RPMI8226 (cell line): ENCODE measurements at places on chromosomes 13 and 19.

DNA sequence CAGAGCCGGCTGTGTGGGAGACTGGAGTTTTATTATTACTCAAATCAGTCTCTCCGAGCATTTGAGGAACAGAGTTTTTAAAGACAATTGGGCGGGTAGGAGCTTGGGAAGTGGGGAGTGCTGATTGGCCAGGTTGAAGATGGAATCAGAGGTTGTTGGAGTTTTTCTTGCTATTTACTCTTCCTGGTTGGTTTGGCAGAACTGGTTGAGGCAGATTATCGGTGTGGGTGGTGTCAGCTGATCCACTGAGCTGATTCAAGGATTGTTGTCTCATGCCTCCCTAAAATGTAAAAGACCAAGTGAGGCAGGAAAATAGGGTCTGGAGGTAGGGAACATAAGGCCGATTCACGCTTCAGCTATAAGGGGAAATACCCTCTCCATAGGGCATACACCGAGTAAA is 1.3 kb upstream of the TDRD12 start:
- DNase-seq = no peak

- peak; percentile 32 for DNase-seq
Measured at GRCh38 chr19:14686411-14686810, 3.4 kb upstream of the ZNF333 start.

GRCh38 chr13:97448503-97449251 is 14.7 kb downstream of the RAP2A start:
- no peak for DNase-seq

DNA sequence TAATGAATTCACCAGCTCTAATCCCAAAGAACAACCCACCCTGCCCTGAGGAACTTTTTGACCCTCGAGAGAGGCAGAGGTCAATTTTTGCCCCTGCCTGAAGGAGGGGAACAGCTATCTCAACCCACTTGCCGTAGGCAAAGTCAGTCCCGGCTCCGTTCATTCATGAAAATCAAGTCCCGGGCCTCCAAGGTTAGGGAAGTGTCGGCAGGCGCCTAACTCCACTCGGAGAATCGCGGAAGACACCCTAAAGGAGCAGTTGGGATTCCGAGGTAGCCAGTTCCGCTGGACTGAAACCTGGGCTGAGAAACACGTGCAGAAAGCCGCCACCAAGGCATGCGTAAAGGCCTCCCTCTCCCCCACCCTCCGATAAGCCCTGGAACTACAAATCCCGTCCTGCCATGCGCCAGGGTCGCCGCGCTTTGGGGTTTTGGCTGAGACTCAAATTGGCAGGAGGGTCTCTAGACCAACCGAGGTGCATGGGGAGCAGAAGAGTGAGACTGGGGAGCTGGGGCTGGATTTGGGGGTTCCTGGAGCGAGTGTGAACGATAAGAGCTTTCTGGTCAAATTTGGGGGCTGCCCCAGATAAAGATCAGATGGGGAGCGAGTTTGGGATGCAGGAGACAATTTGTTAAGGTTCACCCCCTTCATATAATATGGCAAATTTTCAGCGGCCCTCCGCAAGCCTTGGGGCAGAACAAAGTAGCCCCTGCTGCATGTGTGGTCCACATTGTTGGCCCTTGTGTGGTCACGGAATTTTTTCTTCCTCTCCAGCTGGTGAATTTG is at the start of gene TNPO2:
TSS of gene TNPO2 (minus strand) at position 292 of the 786 bp plus-strand sequence. CDS start 2,955 bp downstream, outside the sequence.
- peak; percentile 83 for DNase-seq

DNA sequence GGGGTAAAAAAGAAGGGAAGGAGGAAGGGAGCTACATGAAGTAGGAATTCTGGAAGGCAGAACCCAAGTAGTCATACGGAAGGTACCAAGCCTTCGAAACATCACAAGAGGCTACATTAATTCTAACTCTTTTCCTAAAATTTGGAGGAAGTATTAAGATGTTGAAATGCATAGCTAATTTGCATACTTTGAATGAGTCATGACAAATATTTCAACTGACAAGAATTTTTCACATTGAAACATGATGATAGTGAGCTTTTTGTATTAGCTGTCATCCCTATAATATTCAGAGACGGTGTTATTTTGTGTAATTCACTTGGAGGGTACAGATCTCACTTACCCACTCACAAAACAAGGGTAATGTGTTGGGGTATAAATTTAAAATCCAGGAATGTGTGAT is 9.1 kb upstream of the ACOD1 start:
- no peak for DNase-seq

DNA sequence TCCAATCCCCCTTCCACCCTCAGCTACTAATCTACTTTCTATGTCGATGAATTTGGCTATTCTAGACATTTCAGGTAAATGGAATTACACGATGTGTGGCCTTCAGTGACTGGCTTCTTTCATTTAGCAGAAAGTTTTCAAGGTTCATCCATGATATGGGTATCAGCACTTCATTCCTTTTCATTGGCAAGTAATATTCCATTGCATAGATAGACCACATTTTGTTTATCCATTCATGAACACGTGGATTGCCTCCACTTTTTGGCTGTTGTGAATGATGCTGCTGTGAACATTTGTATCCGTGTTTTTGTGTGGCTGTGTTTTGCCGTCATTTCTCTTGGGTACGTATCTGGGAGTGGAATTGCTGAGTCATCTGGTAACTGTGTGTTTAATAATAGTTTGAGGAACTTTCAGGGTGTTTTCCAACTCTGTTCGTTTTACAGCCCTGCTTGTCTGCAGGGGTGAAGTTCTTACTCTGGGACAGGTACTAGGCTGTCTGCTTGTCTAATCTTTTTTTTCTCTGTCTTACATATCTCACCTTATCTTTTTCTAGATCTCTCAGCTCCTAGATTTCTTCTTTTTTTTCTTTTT is 32.5 kb downstream of the MARK4 start:
- DNase-seq = no peak

DNA sequence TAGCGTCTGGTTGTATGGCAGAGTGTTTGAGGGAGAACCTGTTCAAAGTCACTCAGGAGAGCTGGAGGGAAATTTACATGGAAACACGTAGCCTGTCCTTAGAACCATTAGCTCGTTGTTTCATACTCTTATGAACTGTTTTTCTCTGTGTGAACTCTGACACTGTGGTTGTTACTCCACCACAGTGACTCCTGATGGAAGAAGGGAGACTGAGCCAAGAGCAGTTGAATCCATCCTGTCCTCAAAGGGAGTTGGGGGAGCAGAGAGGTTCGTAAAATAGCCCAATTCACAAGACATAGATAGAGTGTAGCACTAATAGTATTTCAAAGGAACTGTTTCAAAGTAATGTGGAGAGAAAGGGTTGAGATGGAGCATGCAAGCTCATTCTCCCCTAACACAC is 964.8 kb downstream of the PCDH9 start:
- no peak for DNase-seq

- DNase-seq = no peak
Measured at GRCh38 chr13:100520936-100521850, 67.4 kb downstream of the GGACT start.

DNA sequence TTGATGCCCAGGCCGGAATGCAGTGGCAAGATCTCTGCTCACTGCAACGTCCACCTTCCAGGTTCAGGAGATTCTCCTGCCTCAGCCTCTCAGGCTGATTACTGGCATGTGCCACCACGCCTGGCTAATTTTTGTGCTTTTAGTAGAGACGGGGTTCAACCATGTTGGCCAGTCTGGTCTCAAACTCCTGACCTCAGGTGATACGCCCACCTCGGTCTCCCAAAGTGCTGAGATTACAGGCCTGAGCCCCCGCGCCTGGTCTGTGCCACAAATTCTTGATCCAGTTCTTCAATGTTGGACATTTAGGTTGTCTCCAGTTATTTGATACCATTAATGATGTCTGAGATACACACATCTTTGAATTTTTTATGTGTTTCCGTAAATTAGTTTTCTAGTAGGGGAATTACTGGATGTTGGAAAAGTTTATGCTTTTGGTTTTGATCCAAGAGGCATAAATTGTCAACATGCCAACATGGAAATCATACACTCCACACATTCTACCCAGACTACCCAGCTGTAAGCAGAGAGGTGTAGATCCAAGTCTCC is 525 bp upstream of the COG3 start:
- DNase-seq = no peak

GRCh38 chr13:43434191-43434590 is 352.6 kb downstream of the ENOX1 start:
- DNase-seq = no peak

GRCh38 chr19:30314056-30314804 is 58.0 kb upstream of the ZNF536 start:
- no peak for DNase-seq

DNA sequence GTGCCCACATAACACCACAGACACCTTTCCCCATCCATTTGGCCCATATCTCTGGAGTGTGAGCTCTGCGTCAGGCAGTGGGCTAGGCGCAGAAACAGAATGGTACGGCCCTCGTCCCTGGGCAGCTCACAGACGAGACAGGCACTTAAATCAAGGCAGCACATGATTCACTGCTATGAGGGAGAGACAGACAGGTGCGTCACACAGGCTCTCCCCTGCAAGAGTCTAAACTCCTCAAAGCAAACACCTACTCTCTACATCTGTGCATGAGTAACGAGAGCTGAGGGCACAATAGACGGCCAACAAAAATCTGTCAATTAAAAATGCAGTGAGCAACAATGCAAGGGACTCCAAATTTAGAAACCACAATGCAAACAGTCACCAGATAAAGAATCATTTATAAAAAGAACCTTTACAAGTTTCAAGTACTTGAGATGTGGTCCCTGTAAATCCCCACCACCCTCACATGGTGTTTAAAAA is 348.9 kb downstream of the UQCRFS1 start:
- no peak for DNase-seq

- DNase-seq = no peak
Measured at GRCh38 chr13:112904436-112904960, 64.5 kb upstream of the MCF2L start.

- DNase-seq = peak; percentile 76
Measured at GRCh38 chr19:54364775-54365257, at the start of gene LAIR1. LAIR1 (minus strand) TSS chr19:54364931; CDS start chr19:54364804, 127 bp downstream.

- DNase-seq = no peak
Measured at GRCh38 chr19:5068233-5069072, 99.5 kb downstream of the KDM4B start.

- DNase-seq = no peak
Measured at GRCh38 chr19:35037716-35038622, 3.6 kb upstream of the HPN start.

GRCh38 chr13:49042476-49042875 is 66.8 kb downstream of the FNDC3A start:
- no peak for DNase-seq

DNA sequence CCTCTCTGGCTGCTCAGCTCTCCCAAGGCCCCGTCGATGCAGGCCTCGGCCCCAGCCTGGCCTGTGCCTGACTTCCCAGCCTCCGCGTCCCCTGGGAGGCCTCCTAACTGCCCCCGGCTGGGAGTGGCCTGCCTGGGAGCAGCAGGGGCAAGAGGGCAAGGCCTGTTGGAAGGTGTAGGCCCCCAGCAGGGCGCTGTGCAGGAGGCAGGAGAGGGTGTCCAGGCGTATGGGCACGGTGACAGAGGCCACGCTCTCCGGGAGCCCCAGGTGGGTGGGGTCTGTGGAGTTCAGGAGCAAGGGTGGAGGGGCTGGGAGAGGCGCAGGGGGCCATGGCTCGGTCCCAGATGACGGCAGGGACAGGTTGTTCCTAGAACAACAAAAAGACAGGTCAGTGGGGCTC is 1.2 kb downstream of the C19orf84 start:
- no peak for DNase-seq

DNA sequence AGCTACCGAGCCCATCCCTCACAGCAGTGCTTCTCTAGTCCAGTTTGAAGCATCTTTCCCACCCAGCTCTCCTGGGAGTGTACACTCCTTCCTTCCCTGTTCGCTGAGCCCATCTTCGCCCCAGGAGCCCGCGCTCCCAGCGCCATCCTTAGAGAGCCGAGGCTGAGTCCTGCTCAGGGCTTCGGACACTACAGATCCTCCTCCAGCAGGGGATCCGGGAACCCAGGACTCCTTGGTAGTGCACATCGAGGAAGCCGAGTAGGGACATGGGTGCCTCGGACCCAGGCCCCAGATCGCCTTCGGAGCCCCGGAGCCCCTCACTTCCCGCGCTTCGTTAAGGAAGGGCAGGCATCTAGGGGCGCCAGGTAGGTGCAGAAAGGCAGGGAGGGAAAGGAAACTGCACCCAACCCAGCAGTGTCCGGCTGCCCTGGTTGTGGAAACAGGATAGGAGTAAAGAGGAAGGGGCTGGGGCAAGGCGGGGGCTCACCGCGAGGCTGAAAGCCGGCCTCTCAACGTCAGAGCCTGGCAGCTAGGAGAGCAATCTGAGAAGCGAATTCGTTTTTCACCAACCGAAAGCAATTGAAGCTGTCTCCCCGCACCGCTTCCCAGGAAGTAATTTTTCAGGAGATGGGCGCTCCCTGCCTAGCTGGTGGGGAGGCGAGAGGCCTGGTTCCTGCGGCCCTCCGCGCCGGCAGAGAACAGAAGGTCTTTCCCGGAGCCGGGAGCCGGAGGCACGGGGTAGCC is 1.0 kb downstream of the PDX1 start:
- DNase-seq = no peak

- peak; percentile 43 for DNase-seq
Measured at GRCh38 chr19:21482863-21483276, 22.5 kb upstream of the ZNF429 start.

DNA sequence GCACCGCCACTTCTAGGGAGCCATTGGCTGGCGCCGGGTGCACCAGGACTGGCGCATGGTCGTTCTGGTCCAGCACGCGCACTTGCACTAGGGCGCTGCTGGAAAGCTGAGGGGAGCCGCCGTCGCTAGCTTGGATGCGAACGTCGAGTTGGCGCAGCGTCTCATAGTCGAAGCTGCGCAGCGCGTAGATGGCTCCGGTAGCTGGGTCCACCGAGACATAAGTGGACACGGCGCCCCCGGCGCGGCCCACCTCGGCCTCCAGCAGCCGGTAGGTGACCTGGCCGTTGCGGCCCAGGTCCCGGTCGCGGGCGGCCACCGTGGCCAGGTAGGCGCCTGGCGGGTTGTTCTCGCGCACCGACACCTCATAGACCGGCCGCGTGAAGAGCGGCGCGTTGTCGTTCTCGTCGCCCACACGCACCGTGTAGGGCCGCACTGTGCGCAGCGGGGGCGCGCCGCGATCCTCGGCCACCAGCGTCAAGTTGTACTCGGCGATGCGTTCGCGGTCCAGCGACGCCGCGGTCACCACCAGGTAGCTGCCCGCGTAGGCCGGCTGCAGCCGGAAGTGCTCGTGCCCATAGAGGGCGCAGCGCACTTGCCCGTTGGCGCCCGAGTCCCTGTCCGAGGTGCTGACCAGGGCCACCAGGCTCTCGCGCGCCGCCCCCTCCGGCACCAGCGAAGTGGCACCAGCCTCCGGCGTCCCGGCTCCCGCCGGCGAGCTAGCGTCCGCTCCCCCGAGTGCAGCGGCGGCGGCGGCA is 1.7 kb downstream of the PCDH8 start:
- no peak for DNase-seq

- peak; percentile 81 for DNase-seq
Measured at GRCh38 chr19:3849092-3849491, 19.7 kb downstream of the ZFR2 start.

DNA sequence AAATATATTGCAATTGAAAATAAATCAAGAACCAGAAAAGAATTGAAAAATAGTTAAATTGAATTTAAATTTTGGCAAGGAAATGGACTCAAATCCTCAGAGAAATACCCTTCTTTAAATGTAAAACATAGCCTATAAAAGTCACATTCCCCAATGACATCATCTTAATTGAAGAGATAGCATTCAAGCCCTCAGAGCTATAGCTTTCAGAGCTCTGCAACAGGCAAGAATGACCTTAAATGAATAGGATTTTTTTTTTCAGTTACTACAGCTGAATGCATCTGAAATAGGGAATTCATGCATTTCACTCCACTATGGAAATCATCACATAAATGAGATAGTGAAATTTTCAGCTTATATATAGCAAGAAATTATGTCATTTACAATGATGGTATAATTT is 1049.0 kb downstream of the OLFM4 start:
- no peak for DNase-seq
